Choroid plexus epithelial cell (primary cell): ENCODE measurements at places on chromosomes 11 and 22.

GRCh38 chr11:68966894-68967780, 13.6 kb downstream of the MRGPRD start:
- no peak for DNase-seq

GRCh38 chr11:581752-582151, 5.5 kb downstream of the PHRF1 start:
- DNase-seq: no peak

- no peak for DNase-seq
These were observed 6.1 kb downstream of the TCIRG1 start for GRCh38 chr11:68044898-68045351.

DNA sequence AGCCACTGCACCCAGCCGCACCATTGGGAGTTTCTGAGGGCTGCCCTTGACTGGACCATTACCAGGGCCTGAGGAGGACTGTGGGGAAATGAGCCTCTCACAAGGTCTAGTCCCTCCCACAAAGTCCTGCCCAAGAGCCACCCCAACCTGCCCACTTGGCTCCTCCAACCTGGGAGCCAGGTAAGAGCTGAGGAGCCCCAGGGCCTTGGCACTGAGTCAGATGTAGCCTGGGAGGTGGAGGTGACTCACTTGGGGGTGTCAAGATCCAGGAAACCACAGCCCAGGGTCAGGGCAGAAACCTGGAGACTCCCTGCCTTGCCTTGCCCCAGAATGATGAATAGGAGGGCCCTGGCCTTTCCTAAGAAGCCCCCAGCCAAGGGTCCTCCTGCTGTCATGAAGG, 25.8 kb upstream of the P2RY2 start:
- DNase-seq: no peak

DNA sequence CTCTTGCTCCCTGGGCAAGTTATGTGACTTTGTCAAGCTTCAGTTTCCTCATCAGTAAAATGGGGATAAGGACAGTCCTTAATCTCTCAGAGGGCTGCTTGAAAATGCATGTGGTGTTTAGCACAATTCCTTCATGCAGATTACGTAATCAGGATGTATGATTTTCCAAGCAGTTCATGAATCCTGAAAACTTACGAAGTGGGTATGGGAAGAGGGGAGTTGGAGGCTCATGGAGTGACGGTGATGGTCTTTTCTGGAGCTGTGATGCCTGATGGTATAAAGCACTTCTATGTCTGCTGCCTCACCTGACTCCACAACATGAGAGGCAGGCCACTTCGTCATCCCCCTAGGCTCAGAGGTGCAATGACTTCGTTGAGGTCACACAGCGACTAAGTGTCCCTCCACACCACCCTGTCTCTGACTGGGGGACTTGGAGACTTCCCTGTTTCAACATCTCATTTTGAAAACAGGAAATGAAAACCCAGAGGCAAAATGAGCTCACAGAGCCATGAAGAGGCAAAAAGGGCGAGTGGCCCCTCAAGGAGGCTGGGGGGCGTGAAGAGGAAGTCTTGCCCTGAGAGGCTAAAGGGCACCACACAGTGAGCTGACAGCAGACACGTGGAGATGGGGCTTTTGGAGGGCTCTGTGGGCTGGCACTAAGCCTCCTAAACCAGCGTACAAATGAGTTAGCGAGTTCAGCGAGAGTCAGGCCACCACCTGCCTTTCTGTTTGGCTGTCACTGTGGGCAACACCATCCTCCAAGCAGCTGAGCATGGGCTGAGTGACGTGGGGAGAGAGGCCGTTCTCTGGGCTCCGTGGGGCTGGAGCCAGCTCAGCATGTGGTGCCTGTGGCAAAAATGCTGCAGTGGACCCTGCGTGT, 10.1 kb downstream of the MCM5 start:
- DNase-seq: no peak

GRCh38 chr11:119421351-119421750, 1.6 kb downstream of the THY1 start:
- DNase-seq: no peak

DNA sequence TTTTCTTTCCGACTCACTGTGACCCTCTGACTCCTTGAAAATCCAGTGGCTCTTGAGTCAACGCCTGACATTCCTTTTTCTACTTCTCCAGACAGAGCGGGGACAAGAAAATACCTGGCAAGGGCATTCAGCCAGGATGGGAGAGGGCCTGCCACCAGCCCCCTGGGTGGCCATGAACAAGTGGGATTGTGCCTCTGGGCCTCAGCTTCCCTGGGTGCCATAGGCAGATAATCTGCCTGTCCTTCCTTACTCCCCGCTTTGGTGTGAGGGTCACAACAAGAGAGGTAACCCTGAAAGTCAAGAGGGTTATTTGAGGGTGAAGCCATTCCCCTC, 613.9 kb upstream of the CADM1 start:
- DNase-seq: no peak

GRCh38 chr11:10858439-10859325, 829 bp upstream of the ZBED5 start:
- DNase-seq: peak; percentile 62

GRCh38 chr22:50184902-50185374, 775 bp upstream of the TRABD start:
- no peak for DNase-seq

GRCh38 chr11:45262900-45263299, 23.2 kb downstream of the SYT13 start:
- DNase-seq: no peak

DNA sequence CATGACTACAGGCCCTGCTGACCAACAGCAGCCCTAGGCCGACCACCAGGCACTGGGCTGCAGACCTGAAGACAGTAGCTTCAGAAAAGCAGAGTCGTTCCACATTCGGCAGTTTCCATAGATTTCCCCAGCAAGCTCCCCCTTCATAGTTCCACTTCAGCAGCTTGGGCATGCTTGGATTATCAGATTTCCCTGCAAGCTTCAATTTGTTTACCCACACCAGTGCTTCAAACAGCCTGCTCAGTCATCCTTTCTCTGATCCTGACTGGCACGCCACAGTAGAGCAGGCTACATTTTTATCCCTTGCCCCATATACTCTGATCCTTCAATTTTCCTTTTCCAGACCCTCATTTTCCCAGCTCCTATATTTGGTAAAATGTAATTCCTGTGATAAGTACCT, 51.1 kb upstream of the CFAP300 start:
- DNase-seq: no peak

GRCh38 chr11:38095268-38095667, 1497.2 kb upstream of the RAG2 start:
- no peak for DNase-seq

- DNase-seq: no peak
These were observed 42.4 kb downstream of the ADAMTS15 start for GRCh38 chr11:130490682-130491449.

DNA sequence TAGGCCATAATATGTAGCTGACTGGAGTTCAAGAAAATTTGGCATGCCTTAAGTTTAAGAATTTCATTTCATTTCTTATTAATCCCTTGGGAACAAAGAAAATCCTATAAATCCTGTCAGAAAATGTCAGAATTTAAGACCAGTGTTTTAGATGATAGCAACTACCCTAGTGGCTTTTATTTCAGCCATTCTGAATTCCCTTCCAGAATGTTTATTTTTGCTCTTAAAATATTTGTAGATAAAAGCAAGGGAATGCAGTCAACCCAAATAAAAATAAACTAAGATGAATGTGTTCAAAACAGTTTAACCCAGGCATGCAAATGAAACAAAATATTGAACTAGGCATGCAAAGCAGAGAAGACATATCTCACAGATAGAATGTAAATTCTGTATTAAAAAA, 356.9 kb upstream of the LRRC4C start:
- DNase-seq: no peak

GRCh38 chr11:61747192-61747966, 5.1 kb upstream of the MYRF start:
- peak; percentile 79 for DNase-seq

DNA sequence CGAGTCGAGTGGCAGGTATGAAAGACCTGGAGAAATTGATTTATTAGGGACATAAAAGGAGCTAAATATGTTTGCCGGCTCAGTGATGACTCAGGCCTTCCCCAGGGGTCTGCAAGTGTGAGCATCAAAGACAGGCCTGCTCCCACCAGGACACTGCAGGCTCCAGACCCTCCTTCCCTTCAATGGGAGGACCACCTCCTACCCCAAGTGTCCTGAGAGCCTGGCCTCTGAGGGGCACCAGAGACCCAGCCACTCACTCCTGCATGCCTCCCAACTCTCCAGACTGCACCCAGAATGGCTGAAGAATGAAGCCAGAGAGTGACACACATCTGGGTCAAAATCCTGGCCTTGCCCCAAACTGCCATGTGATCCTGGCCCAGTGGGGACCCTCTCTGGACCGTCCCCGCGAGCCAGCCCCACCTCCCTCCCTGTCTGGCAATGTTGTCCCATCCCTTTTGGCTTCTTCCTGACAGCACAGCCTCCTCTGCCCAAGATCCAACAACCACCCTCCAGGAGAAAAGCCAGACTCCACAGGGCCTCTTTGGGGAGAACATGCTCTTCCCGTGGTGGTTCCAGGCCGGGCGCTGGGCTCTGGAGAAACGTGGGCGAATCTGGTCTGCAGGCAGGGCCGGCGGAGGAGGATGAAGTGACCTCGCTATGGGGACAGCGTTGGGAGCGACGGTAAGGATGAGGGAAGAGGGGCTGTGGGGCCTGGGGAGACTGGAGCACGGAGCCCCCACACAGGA, 36.2 kb downstream of the CYTH4 start:
- DNase-seq: no peak

GRCh38 chr22:19818324-19819207, 36.1 kb downstream of the GNB1L start:
- no peak for DNase-seq

DNA sequence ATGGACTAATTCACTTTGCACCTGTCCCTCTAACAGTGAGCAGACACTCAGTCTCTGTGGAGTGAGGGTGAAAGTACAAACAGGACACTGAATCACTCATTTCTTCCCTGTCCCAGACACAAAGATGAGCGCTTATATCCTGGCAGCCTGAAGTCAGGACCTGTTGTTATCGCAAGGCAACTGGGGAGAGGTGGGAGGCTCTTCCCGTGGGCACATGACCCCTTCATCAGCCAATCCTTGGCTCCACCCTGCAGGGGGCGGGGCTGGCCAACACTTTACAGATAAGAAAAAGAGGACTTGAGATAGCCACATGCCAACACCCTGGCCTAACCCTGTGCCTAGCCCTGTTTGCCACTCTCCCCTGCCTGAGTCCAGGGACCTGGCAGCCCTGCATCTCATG, 29.5 kb upstream of the TESMIN start:
- DNase-seq: peak; percentile 14

DNA sequence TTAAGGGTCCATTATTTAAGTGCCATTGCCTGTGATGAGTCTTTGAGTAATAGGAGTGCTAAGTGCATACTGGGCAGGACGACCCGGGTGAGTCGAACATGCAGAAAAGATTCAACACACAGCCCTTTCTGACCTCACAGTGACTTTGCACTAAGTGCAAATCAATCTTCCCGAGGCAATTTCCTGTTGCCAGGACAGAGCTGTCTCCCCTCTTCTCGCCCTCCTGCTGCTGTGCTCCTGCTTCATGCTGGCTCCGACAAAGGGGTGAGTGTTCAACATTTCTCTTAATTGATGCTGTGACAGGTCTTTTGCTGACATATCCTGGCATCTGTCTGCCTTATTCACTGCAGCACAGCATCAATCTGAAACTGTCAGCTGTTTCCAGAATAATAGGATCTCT, 42.0 kb downstream of the MCHR1 start:
- DNase-seq: peak; percentile 8

DNA sequence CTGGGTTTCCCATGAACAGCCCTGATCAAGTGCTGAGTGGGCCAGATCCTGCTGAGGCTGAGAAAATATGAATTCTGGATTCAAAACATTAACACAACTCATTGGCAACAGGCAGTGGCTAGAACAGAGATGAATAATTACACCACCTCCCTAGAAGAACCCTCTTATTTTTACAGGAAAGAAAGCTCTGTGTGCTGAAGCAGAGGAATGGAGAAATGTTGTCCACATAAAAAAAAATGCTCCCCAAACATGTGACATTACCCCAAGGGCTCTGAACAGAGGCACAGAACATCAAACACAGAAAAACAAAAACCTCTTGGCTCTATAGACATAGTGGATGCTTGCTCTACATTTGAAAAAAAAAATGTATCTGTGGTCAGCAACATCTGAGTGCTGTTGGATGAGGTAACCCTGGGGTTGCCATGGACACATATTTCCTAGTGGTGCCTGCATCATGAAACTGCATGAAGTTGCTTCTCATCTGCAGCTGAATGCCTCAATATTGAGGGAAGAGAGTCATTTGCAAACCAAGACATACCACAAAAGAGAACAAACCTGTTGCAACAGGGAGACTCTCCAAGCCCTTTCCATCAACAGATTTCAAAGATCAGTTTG, 98.8 kb downstream of the SNX19 start:
- DNase-seq: peak; percentile 90

DNA sequence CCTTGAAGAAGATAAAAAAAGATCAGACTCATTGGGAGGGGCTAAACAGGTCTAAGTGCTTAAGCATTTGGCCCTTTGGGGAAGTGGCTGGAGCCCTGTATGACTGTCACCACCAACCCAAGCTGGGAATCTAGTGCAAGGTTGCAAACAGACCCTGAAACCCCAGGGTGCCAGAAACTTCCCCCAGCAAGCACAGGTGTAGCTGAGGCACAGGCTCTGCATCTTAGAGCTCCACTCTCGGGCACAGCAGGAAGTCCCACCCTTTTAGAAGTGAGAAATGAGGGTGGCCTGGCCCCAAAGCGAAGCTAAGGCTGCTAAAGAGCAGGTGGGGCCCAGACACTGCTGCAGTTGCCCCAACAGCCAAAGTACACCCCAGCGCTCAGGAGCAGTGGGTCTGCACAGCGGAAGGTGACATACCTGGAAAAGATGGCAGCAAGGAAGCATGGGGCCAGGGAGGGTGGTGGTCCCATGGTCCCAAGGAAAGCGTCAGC, 5.8 kb upstream of the KDM2A start:
- DNase-seq: no peak

DNA sequence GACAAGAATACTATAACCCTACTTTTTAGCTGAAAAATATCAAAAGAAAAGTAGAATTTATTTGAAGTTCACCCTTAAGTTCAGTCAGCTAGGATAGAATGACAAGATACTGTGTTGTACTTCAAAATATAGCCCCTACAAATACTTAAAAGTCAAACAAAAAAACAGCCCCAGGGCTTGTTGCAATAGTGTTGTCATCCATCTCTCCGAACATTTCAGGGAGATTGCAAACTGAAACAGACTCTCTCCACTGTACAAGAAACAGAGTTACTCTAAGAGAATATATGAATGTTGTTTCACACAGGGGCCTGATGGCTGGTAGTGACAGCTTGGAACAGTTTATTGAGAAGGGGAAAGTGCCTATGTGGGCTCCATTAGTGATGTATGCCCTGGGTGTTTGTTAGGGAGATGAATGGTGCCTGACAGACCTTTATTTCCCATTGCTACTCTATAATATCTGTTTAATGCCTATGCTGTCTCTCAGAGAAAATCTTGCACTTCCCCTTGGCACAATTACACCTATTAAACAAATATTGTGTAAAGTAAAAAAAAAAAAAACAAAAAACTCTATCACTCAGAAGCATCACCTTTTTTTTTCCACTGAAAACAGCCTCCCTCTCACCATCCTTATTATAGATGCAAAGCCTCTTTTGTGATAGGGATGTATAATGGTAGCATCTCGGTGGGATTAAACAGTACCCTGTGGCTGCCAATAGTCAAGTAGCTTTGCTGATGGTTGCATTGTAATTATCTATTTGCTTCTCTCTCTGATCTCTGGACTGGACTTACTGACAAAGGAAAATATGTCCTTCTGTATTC, 506.3 kb upstream of the LUZP2 start:
- peak; percentile 32 for DNase-seq
